Mesenchymal stem cell (in vitro differentiated cells and primary cell): ENCODE measurements at places on chromosomes 1 and 21.

DNA sequence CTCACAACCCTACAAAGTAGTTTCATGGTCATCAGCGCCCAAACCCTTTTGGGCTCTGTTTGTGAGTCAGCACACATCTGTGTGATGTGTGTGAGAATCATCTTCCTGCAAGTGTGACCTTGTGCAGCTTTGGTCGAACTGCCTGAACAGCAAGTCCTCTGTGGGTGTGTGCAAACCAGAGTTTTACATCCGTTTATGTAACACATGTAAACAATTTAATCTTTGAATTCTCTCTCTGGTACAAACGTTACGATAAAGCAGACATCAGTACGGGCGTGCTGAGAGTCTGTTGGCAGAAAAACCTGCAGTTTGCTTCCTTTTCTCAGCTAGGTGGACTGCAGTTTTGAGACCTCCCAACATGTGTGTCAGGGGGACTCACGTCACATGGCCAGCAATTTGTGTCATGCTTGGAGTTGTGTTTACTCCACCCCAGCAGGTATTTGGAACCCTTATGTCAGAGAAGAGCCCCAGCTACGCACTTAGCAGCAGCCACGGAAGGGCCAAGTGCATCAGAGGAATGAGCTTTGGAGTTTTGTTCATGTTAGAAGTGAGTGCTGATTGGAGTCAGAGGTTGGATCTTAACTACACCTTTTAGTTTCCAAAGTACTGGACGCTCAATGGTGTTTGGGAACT lies 230.8 kb downstream of the PAPPA2 start:
- peak; percentile 38 for DNase-seq
- no peak overlapping the region for H3K27ac ChIP-seq
- H3K36me3 ChIP-seq, result no peaks in the 10 kb centered on the region
- no peak overlapping the region for H3K4me3 ChIP-seq

GRCh38 chr1:15303935-15304334 lies 56.9 kb downstream of the FHAD1 start:
- no peaks in the 10 kb centered on the region for H3K36me3 ChIP-seq
- no peak overlapping the region for H3K4me3 ChIP-seq
- H3K27me3 ChIP-seq, result peaks cover 5% of the 10 kb centered on the region
- H3K4me1 ChIP-seq, result peaks cover 4% of the 10 kb centered on the region
- no peak overlapping the region for H3K27ac ChIP-seq
- DNase-seq, result no peak

DNA sequence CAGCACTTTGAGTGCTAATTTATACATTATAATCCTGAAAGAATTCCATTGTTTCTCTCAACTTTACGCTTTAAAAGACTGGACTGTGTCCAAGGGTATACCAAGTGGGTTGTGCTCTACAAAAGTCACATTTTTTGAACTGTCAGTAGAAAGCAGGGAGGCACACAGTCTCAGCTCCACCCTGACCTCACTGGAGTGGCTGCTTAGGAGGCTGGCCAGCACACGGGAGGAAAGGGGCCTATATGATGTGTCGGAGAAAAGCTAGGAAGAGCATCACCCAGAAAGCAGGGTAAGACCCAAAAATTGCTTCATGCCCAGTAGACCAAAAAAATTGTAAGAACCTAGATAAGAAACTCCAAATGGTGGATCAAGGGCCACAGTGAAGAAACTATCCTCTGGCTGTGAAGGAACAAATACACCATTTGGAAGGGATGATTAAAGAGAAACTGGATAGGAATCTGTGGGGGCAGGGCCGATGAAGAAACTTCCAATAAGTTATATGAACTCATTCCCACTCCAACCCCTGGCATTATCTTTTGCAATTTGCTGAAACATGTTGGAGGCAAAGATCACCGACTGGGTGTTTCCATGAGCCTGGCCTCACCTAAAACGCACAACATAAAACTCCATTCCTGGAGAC lies 1.9 kb downstream of the S100A10 start:
- DNase-seq, result peak; percentile 35
- peak overlapping the region; percentile 97 for H3K4me3 ChIP-seq
- no peaks in the 10 kb centered on the region for H3K27me3 ChIP-seq
- peak overlapping the region; percentile 91 for H3K27ac ChIP-seq
- peaks cover 13% of the 10 kb centered on the region for H3K36me3 ChIP-seq

- peak; percentile 53 for DNase-seq
- peaks cover 26% of the 10 kb centered on the region for H3K27me3 ChIP-seq
- no peak overlapping the region for H3K27ac ChIP-seq
- H3K4me1 ChIP-seq, result peaks cover 3% of the 10 kb centered on the region
Measured at GRCh38 chr1:12078938-12079861, 16.1 kb downstream of the TNFRSF8 start.

DNA sequence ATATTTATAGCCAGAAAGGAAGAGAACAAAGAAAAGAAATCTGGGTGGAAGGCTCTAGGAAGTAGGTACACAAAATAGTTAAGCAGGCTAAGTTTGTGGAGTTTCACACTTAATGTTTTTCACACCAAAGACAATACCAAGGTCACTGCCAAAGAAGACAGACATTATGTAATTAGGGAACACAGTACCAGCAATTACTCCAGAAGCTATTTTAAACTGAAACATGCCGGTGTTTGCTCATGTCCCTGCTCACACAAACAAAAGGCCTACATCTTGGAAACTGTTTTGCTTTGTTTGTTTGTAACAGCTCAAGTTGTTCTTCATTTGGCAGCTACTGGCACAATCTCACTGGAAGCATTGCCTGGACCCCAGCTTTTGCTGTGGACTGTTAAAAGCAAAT lies 88.5 kb upstream of the DAB1 start:
- H3K36me3 ChIP-seq, result no peaks in the 10 kb centered on the region
- H3K27ac ChIP-seq, result no peak overlapping the region
- no peak for DNase-seq
- H3K4me3 ChIP-seq, result no peak overlapping the region
- H3K27me3 ChIP-seq, result no peaks in the 10 kb centered on the region

- no peak for DNase-seq
- H3K36me3 ChIP-seq, result no peaks in the 10 kb centered on the region
- no peaks in the 10 kb centered on the region for H3K4me1 ChIP-seq
- peaks cover 12% of the 10 kb centered on the region for H3K27me3 ChIP-seq
- H3K4me3 ChIP-seq, result no peak overlapping the region
- H3K27ac ChIP-seq, result no peak overlapping the region
Measured at GRCh38 chr1:245566134-245566533, 411.3 kb downstream of the KIF26B start.

DNA sequence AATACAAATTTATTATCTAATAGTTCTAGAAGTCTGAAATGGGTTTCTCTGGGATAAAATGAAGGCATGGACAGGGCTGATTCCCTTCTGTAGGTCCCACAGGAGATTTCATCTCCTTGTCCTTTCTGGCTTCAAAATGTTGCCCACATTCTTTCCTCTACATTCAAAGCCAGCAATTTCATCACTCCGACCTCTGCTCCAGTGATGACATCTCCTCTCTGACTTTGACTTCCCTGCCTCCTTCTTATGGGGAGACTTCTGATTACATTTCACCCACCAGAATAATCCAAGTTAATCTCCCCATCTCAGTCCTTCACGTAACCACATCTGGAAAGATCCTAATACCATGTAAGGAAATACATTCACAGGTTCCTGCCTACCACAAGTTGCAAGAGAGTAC lies 358.0 kb upstream of the C1orf87 start:
- no peak overlapping the region for H3K4me3 ChIP-seq
- no peaks in the 10 kb centered on the region for H3K4me1 ChIP-seq
- H3K27ac ChIP-seq, result no peak overlapping the region
- H3K27me3 ChIP-seq, result no peaks in the 10 kb centered on the region
- H3K36me3 ChIP-seq, result no peaks in the 10 kb centered on the region

DNA sequence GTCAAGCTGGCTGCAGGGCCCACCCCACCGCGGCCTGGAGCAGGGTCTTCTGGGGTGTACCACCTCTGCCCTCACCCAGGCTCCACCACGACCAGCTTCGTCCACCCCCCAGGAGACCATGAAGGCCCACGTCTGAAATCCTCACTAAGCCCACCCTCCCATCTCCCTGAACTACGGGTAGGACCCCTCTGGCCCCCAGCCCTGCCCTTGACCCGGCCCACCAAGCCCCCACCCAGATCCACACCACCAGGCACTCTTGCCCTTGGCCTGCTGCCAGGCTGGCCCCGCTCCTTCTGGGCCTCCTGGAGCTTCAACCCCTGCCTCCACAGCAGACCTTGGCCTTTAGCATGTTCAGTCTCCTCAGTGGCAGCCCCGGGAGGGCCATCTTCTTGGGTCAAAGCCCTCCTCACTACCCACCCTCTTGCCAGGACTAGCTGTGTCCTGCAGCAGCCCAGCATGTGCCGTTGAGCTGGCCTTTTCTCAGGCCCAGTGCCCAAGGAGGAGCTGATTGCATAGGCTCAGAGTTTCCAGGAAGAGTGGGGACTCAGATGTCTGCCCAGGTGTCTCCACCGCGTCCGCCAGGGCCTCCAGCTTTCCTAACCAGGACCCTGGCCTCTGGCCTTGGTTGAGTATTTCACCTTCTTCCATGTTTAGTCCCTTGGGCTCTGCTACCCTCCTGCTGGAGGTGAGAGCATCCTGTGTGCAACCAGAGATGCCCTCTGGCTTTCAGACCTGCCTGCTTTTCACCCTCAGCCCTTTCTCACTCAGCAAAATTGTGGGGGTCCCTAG lies 17.7 kb upstream of the SAMD11 start:
- no peak overlapping the region for H3K27ac ChIP-seq
- H3K4me3 ChIP-seq, result no peak overlapping the region
- no peak for DNase-seq
- no peaks in the 10 kb centered on the region for H3K36me3 ChIP-seq

GRCh38 chr1:214569357-214570004 lies 18.1 kb upstream of the PTPN14 start:
- peak overlapping the region; percentile 62 for H3K27ac ChIP-seq
- peak; percentile 36 for DNase-seq
- H3K4me3 ChIP-seq, result peak overlapping the region; percentile 28
- no peaks in the 10 kb centered on the region for H3K36me3 ChIP-seq
- H3K27me3 ChIP-seq, result no peaks in the 10 kb centered on the region
- H3K4me1 ChIP-seq, result peaks cover 12% of the 10 kb centered on the region

GRCh38 chr1:95532335-95532734 lies 298.3 kb downstream of the RWDD3 start:
- no peaks in the 10 kb centered on the region for H3K27me3 ChIP-seq
- H3K27ac ChIP-seq, result no peak overlapping the region
- no peaks in the 10 kb centered on the region for H3K36me3 ChIP-seq
- H3K4me3 ChIP-seq, result no peak overlapping the region

- H3K4me3 ChIP-seq, result no peak overlapping the region
- no peaks in the 10 kb centered on the region for H3K36me3 ChIP-seq
- no peaks in the 10 kb centered on the region for H3K27me3 ChIP-seq
- peaks cover 6% of the 10 kb centered on the region for H3K4me1 ChIP-seq
- no peak overlapping the region for H3K27ac ChIP-seq
Measured at GRCh38 chr1:108644984-108645383, 15.9 kb downstream of the HENMT1 start.

GRCh38 chr1:232635778-232636356 lies 5.9 kb upstream of the SIPA1L2 start:
- H3K27ac ChIP-seq, result no peak overlapping the region
- H3K36me3 ChIP-seq, result no peaks in the 10 kb centered on the region
- H3K27me3 ChIP-seq, result no peaks in the 10 kb centered on the region
- no peak overlapping the region for H3K4me3 ChIP-seq

DNA sequence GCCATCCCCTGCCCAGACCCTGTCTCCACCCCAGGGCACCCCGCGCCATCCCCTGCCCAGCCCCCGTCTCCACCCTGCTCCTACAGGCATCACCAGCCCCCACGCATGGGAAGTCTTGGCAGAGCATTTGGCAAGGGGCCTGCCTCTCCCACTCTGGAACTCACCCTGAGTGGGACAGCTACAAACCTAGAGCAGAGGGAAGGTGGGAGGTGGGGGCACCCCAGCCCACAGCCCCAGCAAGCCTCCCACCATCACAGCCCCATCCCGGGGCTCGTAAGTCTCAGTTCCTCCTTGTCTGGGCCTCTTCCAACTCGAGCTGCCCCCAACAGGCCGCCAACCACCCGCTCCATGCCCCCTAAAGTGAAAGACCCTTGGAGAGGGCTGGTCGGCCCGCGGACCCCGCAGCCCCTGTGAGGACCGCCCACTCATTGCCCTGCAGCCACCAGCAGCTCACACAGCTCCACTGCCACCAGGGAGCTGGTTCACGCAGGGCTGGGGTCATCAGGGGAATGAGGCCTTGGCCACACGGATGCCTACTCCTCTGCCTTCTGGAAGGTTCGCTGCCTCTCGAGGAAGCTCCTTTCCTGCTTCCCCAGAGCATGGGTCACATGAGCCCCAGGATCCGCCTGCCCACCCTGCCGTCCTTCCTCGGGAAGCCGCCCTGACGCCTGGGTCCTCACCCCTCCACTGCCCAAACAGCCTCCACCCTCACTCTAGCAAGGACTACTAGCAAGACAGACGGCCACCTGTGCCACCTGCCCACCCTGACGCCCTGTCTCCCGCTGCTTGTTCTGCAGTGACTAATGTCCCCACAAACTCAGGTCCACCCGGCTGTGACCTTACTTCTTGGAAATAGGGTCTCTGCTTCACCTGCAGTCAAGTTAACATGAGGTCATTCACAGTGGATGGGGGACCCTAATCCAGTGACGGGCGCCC lies 14.4 kb downstream of the MEGF6 start:
- H3K27ac ChIP-seq, result no peak overlapping the region
- DNase-seq, result no peak
- peaks cover 81% of the 10 kb centered on the region for H3K27me3 ChIP-seq
- H3K4me1 ChIP-seq, result no peaks in the 10 kb centered on the region
- H3K36me3 ChIP-seq, result no peaks in the 10 kb centered on the region
- H3K4me3 ChIP-seq, result no peak overlapping the region

GRCh38 chr1:145730900-145731299 lies 11.6 kb downstream of the CD160 start:
- H3K36me3 ChIP-seq, result peaks cover 4% of the 10 kb centered on the region
- H3K4me1 ChIP-seq, result no peaks in the 10 kb centered on the region
- no peak for DNase-seq

- H3K4me1 ChIP-seq, result no peaks in the 10 kb centered on the region
- DNase-seq, result no peak
- H3K36me3 ChIP-seq, result peaks cover 3% of the 10 kb centered on the region
- no peak overlapping the region for H3K27ac ChIP-seq
- H3K27me3 ChIP-seq, result no peaks in the 10 kb centered on the region
Measured at GRCh38 chr1:179996099-179996498, 41.5 kb downstream of the CEP350 start.

DNA sequence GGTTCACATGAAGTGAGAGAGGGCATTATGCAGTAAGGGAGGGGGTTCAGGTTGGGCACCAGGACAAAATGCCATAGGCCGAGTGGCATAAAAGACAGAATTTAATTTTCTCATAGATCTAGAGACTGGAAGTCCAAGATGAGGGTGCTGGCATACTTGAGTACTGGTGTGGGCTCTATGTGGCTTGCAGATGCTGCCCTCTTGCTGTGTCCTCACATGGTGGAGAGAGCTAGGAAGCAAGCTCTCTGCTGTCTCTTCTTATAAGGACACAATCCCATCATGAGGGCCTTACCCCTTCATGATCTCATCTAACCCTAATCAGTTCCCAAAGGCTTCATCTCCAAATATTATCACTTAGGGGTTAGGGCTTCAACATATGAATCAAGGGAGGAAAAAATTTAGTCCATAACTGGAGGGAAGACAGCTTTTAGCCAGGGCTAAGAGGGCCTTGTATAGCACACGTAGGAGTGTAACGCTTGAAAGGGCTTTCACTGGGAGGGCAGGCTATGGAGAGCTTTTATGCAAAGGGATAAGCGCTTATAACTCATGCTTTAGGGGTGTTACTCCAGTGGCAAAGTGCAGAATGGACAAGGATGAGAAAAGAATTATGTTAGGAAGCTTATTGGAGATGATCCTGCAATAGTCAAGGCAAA lies 64.5 kb downstream of the PLPPR5 start:
- H3K27ac ChIP-seq, result no peak overlapping the region
- DNase-seq, result no peak
- H3K4me3 ChIP-seq, result no peak overlapping the region
